Retinal pigment epithelial cell (primary cell): ENCODE measurements at places on chromosomes 3 and 15.
A peak's percentile ranks its signal among the peaks of the same experiment; 100 is the strongest.

GRCh38 chr3:127867986-127868385, 45.7 kb upstream of the MGLL start:
- DNase-seq: no peak

DNA sequence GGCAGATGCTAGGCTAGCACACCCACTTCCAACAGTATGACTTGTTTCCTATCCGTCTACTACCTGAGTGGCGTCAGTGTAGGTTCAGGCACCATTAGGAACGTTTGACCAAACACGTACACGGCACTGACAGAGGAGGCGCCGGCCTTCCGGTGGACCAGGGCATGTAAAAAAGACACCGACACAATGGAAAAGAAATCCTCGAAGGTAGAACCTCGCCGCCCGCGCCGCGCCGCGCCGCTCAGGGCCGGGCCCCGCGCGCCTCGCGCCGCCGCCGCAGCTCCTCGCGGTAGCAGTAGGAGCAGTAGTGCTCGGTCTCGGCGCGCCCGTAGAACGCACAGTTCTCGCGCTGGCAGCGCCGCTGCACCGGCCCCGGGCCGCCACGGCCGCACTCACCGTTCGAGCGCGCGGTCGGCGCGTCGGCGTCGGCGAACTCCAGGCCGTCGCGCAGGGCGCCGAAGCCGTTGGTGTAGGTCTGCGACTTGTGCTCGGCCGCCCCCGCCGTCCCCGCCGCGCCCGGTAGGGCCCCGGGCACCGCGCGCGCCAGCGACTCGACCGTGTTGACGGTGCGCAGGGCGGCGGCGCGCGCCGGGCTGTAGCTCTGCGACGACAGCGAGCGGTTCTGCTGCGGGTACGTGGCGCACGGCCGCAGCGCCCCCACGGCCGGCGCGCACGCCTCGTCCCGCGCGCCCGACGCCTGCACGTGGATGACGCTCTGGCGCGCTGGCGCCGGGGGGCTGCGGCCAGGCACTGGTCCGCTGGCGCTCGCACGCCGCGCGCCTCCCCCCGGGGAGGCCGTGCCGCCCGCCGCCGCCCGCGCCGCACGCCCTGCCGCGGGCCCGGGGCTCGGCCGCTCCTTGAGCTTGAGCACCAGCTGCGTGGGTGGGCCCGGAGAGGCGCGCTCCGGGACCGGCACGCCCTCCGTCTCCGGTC, 156.7 kb downstream of the KLF13 start:
- DNase-seq: no peak

DNA sequence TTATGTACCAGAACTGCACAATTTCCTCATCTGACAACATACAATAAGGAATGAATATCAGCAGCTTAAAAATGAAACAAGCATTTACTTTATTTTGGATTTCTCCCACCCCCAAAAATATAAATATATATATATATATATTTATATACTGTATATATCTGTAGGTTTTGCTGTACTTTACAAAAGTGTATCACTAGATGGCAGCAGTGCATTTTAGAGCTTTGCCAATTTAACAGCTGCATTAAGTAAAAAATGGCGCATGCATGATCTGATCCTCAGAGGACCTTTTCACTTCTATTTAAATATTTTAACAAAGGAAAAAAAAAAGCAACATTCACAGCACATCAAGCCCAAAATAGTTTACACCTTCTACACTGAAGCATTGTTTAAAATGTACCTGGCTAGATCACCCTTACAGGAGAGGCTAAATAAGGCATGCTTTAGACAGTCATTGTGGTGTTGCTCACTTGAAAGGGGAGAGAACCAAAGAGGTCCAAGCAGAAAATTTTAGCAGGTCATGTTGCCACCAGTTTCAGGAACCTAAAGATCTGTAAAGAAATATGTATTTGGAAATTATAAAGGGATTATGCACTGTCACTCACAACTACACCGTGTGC, 72.6 kb downstream of the NPTN start:
- DNase-seq: peak; percentile 46

DNA sequence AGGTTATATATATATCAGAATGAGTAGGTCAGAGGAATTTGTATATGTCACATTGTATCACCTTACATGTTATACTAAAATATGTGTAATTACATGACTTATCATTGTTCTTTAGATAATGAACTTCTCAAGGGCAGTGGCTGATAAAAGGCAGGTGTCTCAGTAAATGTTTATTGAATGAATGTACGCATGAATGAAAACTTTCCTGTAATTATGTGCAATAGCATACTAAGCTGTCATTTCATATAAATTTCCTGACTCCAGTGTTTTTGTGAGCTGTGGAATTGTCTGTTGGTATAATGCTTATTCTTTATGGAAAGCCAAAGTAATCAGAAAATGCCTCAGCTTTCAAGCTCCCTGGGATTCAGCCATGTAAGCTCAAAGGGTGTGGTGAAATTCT, 4.2 kb downstream of the TBC1D23 start:
- DNase-seq: no peak

DNA sequence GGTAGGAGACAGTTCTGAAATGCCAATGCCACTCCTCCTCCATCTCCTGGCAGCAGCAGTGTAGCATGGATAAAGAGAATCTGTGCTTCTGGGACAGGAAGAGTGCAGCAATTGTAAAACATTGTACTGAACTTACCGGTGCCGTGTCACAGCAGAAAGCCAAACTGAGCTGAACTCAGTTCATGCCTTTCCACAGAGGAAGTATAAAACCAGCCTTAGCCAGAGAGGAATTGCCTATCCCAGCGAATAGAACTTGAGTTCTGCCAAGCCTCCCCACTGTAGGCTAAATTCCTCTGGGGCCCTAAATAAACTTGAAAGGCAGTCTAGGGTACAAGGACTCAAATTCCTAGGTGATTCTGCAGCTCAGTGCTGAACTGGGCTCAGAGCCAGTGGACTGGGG, 148.8 kb downstream of the SLC9A9 start:
- peak; percentile 17 for DNase-seq

GRCh38 chr3:166283840-166284239, 446.6 kb upstream of the BCHE start:
- peak; percentile 81 for DNase-seq

DNA sequence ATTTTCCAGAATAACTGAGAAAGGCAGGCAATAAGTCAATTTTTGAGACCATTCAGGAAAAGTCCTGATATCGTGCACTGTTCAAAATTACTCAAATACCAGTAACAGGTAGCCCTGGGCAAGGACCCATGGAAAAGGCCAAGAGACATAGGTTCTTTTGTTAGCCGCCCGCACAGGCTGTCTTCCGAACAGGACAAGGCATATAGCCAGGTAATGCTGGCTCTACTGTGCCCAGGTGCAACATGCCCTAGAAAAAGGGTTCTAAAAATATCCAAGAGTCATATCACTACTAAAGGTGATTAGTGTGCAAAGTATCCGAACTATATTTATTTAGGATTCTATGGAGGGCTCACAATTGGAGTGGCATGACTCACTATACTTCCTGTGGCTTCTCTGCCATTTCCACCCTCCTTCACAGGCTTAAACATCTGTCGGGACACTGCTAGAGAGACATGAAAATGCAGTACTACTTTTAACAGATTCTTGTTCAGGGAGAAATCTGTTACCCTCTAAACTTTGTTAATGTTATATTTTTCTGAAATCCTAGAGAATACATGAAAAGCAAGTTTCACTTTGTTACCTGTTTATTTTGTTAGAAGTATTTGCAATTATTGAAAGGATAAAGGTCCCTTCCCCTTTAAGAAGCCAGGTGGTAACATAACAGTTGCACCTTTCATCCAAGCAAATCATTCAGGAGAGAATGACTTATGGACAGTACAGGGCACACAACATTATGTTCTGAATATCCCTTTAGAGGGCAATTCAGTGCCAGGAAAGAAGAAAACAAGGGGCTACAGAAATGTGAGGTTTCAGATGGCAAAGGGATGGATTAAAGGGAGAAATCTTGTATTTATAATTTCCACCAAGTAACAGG, 293.3 kb upstream of the THBS1 start:
- no peak for DNase-seq

DNA sequence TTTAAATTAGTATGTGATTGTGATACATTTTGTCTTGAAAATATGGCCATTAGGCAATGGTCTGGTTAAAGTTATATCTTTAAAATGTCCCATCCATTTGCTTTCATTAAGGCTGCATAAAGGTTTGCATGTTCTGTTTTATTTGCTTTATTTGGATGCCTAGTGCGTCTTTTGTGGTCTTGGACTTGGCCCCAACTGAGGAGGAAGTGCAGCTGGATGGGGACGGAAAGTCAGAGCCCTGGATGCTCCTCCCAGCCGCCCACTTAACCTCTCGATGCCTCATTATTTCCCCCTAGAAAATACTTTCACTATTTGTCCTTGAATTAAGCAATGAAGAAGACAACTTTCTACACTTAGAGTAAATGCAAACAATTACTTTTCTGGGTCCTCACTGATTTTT, 898.2 kb downstream of the MCTP2 start:
- no peak for DNase-seq

GRCh38 chr3:117762621-117763037, 1053.0 kb downstream of the TUSC7 start:
- DNase-seq: no peak

DNA sequence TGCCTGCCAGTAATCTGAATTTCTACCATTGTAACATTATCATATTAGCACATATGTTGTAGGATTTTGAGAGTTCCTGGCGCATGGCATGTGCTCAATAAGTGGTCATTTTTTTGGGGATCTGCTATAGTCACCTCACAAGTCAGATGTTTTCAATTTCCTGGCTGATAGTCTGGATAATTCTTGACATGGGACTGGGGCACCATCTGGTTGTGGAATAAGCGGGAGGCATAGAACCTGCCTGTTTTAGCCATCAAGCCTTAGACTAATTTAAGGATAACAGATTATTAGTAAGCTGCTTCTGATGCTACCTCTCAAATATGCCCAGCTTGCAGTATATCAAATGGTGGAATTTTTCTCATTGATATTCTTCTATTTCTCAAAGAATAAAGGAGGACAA, 39.1 kb downstream of the GASK1A start:
- DNase-seq: no peak

DNA sequence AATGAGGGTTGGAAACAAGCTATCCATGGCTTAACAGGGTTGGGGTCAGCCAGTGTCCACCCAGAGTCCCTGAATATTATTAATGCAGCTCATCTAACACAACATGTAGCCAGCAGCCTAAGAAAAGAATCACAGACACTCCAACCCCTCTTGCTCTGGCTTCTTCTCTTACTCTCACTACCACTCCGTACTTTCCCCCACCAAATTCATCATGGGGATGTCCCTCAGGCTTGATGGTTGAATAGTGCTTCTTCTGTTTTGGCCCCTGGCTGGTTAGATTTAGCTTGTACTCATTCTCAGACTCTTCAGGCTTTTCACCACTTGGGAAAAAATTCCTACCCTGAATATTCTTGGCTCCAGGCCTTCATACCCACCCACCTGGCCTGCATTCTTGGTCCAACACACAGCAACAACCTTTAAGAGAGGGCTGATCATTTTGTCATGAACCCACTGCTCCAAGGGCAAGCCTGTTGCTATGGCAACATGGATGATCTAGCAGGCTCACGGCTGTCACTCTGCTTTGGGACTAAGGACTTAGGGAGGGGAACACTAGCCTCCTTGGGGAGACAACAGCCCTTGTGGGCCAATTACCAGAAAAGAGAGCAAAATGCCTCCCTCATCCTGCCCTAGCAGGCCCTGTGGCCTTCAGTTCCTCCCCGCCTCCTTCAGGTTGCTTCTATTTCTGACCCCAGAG, 9.4 kb upstream of the MED12L start:
- DNase-seq: no peak

GRCh38 chr3:184927796-184928315, 115.9 kb downstream of the VPS8 start:
- DNase-seq: no peak

- DNase-seq: no peak
These were observed 16.6 kb downstream of the SLC4A7 start for GRCh38 chr3:27467545-27467944.

DNA sequence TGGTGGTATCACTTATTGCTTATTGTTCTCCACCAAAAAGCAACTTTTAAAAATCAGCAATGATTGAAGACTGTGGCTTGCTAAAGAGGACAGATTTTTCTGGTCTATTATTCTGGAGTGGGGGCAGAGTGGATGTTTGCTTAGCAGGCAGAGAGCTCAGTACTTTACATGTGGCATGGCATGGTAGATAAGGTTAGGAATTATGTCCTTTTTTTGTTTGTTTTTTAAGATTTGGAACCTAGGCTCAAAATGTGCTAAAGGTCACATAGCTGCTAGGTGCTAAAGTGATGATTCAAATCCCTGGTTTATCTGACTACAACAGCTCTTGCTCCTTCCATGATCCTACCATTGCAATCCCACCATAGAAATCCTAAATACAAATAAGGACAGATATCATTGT, 331.0 kb upstream of the ADAMTS9 start:
- no peak for DNase-seq

GRCh38 chr15:52464478-52464877, 64.2 kb downstream of the MYO5A start:
- no peak for DNase-seq

DNA sequence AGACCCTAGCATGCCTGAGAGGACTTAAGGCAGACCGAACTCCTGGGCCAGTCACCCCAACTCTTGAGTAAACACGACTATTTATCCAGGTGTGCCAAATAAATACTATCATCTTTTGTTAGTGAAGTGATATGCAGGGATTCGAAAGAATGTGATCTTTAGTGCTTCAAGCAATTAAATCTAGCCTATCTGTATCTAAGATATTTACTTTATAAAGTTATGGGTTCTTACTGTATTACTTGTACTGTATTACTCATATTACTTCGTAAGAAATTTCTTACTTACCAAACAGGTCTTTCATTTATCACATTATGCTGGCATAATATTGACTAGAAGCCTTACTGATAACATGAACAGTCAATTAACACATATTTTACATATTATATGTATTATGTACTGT, 211.6 kb upstream of the NECTIN3 start:
- DNase-seq: no peak

- no peak for DNase-seq
These were observed 24.4 kb downstream of the CTNNB1 start for GRCh38 chr3:41223691-41224090.

GRCh38 chr15:27271258-27271657, 300.3 kb downstream of the GABRG3 start:
- DNase-seq: no peak
